ENCODE measurements at places on chromosomes 13 and 19. TPM values are rescaled to one million over a fixed set of nuclear protein-coding genes. Genes with fewer than 3 reads are reported as not detected.
A peak's percentile ranks its signal among the peaks of the same experiment; 100 is the strongest.

SHD gene
- total RNA-seq, result not detected

RGCC gene
- total RNA-seq, result 173 TPM

ING1 gene
- 10.9 TPM for total RNA-seq

GRCh38 chr13:111539252-111539651 lies 218.8 kb downstream of the TEX29 start:
- DNase-seq, result no peak

DNA sequence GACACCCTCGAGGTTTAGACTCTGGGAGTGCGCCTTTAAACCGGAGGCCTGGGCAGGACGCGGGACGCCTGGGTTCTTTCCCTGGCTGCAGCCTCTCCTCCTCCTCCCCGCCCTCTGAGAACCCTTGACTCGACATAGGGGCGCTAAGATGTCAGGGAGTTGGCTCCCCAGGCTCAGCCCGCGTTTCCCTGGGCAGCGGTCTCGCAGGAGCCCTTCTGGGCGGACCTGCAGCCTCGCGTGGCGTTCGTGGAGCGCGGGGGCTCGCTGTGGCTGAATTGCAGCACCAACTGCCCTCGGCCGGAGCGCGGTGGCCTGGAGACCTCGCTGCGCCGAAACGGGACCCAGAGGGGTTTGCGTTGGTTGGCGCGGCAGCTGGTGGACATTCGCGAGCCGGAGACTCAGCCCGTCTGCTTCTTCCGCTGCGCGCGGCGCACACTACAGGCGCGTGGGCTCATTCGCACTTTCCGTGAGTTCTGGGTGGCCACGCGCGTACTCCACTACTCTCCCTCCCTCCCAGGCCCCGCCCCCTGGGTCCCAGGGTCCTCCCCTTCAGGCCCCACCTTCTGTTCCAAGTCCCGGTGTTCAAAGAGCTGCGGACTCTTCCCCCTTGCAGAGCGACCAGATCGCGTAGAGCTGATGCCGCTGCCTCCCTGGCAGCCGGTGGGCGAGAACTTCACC lies 1.3 kb downstream of the ICAM5 start:
- DNase-seq, result peak; percentile 53

DNA sequence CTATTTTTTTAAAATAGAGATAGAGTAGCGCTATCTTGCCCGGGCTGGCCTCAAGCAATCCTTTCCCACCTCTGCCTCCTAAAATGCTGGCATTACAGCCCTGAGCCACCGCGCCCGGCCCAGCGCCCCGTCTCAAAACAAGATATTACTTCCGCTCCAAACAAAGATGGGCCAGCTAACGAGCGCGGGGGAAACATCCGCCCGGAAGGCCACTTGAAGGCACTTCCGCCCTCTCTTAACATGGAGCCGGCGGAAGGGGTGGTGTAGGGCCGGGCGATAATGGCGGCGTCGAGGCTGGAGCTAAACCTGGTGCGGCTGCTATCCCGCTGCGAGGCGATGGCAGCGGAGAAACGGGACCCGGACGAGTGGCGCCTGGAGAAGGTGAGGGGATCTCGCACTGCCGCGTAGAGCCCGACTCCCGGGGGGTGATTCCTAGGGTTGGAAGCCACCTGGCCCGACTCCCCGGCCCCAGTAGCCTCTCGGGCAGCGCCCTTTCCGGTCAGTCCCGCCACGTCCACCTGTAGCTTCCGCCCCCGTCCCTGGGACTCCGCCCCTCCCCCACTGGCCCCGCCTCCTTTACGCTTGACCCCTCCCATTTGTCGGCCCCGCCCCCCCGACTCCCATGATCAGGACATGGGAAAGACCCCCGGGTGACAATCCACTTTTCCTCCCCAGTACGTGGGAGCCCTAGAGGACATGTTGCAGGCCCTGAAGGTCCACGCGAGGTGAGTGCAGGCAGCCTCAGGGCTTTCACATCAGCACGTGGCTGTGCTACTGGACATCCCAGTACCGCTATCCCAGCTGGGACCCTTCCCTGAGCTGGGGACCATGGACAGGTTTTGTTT lies at the start of gene USE1:
TSS of gene USE1 (plus strand) at position 231 of the 845 bp plus-strand sequence. CDS start at position 280, 49 bp downstream.
- peak; percentile 95 for DNase-seq

DNA sequence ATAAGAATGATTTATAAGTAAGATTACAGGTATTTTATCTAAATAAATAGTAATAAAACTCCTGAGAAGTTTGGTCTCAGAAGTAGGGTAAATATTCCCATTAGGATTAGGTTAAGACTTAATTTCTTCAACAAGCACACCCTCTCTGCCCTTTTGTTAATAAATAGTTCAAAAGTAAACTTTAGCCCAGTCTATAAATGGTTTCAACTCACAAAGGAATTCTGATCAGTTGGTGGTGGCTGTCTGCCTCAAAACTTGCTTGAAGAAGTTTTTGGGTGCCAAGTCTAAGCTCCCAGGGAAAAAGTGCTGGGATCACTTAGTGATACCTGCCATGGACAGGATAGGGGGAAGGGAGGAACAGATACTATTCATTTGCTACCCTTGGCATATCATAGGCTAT lies 22.9 kb downstream of the MBNL2 start:
- DNase-seq, result no peak

DNA sequence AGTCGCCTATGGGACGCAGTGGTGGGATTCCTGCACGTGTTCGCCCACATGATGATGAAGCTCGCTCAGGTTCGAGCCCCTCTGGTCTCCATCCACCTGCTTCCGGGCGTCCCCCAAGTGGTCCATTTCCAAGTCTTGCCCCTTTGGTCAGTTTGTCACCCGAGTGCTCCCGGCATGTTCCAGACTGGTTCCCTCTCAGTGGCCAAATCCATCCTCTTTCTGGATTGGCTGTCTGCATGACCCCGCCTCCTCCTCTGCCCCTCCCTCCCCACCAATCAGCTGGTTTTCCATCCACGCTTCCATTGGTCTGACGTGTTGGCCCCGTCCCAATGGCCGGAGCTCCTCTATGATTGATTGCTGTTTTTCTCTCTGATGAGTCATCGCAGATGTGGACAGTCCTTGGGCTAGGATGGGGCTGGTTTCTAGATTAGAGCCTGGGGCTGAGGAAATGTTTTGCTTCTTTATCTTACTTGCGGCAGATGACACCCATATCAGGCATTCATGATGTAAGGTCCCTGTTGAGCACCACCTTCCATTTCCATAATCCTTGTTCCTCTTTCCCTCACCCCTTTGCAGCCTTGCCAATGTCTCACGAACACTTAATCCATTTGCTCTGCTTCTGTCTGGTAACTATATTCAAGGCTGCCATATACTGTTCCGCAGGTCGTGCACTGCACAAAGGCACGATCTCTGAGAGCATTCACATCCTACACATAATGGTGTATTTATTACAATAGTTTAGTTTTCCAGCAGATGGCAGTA lies 73.8 kb downstream of the MAP4K1 start:
- DNase-seq, result peak; percentile 51

- DNase-seq, result peak; percentile 12
Measured at GRCh38 chr13:91247768-91248167, 99.7 kb upstream of the MIR17HG start.

DNA sequence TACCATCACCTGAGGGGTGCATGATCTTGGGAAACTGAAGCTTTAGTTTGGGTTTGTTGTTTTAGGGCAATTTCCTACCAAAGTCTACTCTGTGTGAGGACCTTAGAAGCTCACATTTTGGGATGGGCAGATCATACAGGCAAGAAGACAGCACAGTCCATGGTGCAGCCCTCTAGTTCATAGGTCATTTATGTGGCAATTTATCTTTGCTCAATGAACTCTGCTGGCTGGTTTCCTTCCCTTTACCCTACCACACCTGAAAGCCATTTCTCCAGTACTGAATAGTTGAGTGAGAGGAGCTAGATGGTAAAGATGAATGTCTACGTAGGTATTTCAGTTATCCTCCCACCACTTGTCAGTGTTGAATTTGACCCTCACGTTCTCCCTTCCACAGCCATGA lies 87.5 kb upstream of the KLF12 start:
- DNase-seq, result no peak

- no peak for DNase-seq
Measured at GRCh38 chr19:5251096-5252065, 89.2 kb downstream of the PTPRS start.

DNA sequence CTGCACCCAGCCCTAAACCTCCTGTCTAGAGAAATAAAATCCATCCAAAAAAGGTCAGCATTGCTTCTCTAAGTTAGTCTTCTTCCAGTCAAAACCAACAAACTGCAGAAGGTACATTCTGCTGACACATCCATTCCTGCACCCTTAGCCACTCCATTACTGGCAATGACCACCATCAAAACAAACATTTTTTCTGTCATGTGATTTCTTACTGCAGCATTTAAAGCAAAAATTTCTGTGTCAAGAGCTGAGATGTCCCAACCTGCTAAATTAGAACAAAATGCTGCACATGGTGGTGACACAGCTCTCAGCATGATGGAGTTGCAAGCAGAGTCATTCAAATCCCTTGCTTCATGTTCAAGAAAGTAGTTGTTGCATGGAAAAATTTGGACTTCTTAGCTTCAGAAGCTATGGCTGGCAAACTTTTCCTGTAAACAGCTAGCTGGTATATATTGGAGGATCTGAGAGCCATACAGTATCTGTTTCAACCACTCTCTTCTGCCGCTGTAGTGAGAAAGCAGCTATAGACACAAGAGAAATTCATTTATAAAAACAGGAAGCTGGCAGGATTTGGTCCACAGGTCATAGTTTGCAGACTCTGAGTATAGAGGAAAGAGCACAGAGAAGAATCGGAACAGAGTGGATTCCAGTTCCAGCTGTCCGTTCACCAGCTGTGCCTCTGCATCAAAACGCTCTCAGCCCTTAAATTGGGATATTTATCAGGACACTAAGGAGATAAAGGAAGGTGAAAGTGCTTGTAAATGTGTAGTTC lies 17.4 kb downstream of the RUBCNL start:
- DNase-seq, result no peak

GRCh38 chr19:18634612-18635297 lies 2.1 kb upstream of the KLHL26 start:
- DNase-seq, result no peak

GRCh38 chr13:111158136-111158805 lies 43.2 kb downstream of the ARHGEF7 start:
- no peak for DNase-seq

Measured in left lung (tissue), 14 donors.